ENCODE measurements at places on chromosomes 2 and 18.

DNA sequence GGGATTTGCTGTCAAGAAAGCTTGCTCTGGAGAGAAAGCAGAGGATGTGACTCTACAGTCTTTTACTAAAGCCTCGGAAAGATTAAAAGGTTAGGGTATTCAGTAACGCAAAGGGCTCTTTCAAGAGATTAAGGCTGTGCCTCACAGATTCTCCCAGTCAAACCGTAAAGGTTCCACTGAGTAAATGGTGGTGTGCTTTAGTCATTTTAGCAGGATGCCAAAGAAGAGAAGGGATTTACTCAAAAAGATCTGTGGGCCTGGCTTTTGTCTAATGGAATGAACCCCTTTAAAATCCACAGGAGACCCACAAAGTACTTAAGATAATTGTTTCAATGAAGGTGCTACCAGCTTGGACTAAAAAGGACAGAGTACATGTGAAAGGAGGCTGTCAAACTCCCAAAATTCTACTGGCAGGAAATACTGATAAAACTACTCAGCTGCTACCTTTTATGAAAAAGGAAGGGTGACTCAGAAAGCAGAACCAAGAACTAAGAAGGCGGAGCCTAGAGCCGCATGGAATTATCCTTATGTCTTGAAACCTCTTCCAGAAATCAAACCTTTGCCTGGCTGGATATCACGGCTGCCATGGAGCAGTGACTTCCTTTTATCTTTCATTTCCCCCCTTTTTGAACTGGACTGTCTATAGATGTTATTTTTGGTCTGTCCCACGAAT lies 670.2 kb upstream of the ZEB2 start:
- DNase-seq, result no peak

DNA sequence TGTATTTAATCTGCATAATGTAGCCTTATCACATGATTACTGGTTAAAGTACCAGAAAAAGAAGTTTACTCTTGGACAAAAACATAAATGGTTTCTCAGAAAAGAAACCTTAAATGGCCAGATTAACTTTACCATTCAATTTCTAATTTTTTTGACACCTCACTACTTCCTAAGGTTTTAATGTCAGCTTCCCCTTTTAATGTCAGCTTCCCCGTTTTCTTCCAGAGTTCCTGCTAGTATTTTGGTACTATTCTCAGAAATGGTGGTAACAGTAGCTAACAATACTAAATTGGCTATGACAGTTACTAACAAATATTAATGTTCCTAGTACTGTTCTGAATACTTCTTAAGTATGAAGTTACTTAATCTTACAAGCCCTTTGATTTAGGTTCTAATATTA lies 22.4 kb upstream of the SLC8A1 start:
- DNase-seq, result no peak

DNA sequence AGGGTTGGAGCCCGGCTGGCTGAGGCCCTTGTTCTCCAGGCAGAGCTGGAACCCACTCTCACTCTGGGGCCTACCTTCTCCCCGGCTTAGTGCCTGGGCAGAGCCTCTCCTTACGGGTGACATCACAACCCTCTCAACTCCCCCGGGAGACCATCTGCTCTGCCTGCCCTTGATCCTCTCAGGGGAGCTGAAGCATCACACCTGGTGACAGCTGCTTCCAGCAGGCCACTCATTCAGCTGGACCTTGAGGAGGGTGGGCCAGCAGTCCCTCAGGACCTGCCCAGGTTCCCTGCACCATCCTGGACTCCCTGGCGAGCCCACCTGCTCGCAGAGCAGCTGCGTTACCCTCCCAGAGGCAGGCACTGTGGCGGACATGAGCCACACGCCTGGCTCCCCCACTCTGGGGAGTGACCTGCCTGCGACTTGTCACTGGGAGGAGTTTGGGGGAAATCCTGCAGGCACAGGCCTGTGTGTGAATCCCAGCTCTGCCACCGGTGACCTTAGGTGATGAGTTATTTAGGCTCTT lies 13.1 kb downstream of the HS6ST1 start:
- DNase-seq, result no peak

DNA sequence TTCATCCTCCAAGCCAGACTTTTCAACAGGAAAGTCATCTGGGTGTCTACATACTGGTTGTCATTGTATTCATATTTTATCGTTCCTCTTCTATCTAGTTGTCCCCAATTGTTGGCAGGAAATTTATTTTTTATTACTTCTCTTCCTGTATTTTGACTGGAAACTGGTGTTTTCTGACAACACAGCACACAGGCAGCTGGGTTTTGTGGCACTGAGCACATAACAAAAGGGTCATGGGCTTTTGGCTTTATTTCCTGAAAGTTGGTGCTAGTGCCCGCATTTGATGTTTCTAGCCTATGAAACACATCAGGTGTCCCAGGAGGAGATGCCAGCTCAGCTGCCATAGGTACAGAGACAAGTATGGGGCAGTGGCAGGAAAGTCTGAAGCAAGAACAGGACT lies 126.4 kb downstream of the TMEM17 start:
- DNase-seq, result no peak

- DNase-seq, result no peak
Observed at GRCh38 chr2:153487448-153487847, 8.9 kb upstream of the RPRM start.

GRCh38 chr2:110853948-110854347 lies 121.6 kb downstream of the ACOXL start:
- no peak for DNase-seq

DNA sequence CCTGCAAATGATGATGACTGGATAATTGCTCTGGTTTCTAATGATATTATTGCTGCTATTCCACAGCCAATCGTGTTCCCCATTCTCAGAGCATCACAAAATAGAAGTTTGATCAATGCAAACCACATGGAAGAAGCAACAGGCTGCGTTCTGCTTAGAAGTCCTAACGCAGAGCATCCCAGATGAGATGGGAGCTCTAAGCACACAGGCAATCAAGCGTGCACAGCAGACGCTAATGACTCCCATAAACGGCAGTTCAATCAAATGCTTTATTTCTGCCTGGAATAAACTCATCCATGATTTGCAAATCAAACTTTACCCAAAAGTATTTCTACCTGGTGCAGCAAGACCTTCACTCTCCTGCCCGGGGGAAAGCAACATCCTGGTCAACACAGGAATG lies 304.2 kb downstream of the FBXO15 start:
- DNase-seq, result no peak

Measured in islet precursor cell (in vitro differentiated cells).